IPS DF 19.7 (cell line): ENCODE measurements at places on chromosomes 6 and 20.

GRCh38 chr6:170187669-170188566, 103.0 kb downstream of the DLL1 start:
- no peak for DNase-seq

- no peak for DNase-seq
These were observed 35.8 kb downstream of the LAMA4 start for GRCh38 chr6:112218563-112218962.

- no peak for DNase-seq
These were observed 83.3 kb upstream of the RALGAPA2 start for GRCh38 chr20:20795721-20796120.

GRCh38 chr6:136103763-136104311, 146.3 kb downstream of the MTFR2 start:
- DNase-seq, result no peak

GRCh38 chr6:82878812-82879211, 186.8 kb downstream of the UBE3D start:
- DNase-seq, result no peak

DNA sequence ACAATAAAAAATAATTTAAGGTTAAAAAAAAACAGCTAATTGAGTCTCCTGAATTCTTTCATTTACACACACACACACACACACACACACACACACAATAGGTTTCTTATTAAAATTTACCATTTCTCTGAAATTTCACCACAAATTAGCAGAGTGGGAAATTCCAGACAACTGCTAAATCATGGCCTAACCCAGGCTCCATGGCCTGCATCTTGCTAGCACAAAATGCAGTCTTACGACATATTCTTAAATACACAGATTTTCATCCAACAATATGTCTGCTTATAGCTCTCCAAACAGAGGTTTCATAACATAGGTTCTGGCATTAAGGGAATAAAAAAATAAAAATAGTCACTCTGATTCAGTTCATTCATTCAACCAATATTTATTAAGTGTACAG, 46.9 kb downstream of the SOD2 start:
- DNase-seq, result no peak
